Activated gamma-delta T cell treated with anti-CD3 and anti-CD28 coated beads, Interleukin-2, amount 50 U/mL, for 16 hours (primary cell): ENCODE measurements at places on chromosomes 2 and 18.
A peak's percentile ranks its signal among the peaks of the same experiment; 100 is the strongest.

DNA sequence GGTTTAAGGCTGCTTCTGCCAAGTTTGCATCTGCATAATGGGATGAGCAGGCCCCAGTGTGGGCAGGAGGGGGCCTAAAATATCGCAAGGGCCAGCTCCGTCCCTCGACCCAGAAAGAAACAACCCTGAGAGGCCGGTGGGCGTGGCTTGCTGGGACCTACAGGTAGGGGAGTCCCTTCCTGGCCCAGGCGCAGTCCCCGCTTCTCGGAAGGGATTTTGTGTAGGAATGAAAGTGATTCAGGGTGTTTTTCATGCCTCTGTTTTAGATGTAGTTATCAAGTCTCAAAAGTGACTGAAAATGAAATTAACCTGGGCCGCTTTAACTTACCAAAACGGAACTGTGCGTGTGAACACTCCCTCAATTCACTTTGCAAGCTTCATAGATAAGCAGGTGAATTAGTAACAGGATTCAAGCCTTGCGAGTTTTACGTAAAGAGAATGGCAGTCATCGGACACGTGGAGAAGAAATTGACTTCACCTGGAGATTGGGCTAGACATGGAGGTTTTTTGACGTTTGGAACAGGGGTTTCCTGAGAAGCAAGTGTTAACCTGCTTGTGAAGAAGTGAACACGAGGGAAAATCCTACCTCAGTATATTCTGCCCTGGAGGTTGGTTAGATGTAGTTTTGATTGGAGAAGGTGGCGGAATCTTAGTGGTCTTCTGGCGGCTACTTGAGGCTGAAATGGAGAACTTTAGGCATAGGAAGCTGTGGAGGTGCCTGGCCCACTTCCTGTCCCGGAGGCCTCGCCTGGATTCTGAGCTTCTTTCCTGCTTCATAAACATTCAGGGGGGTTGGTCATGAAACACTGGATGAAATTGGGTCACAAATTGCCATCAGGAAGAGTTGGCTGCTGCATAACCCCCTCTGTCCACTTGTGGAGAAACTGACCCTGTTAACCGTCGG, 1.7 kb downstream of the NCK2 start:
- peak; percentile 64 for DNase-seq

- no peak for DNase-seq
These were observed 55.5 kb downstream of the MAP4K4 start for GRCh38 chr2:101752716-101753616.

DNA sequence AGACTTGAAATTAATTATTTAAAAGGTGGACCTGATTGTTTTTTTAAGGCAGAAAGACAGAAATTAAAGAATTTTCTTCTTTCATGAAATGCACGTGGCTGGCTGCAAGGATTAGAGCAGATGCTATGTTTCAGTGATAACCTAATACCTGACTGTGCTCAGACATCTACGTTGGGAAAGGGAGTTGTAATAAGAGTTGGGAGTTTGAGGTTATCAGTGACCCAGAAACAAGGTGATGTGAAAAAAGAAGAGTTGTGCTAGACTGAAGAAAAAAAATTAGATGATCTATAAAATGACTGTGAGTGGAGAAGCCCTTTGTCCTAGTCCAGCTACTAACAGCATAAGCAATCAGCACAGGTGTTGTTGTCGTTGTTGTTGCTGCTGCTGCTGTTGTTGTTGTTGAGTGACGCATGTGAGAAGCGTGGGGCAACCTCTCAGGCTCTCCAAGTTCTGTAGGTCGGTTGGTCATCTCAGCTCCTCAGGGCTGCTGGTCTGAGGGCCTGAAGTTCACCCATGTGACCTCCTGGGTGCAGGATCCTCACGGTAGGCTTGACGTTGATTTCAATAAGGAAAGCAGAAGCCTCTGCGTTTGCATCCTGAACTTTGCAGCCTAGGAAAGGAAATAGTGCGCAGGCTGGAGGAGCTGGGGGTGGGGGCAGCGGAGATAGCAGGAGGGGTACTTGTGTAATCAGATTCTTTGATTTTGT, 7.6 kb downstream of the POU3F3 start:
- DNase-seq, result no peak

- DNase-seq, result no peak
These were observed 398.8 kb downstream of the GALR1 start for GRCh38 chr18:77648411-77648810.

- peak; percentile 17 for DNase-seq
These were observed 61.4 kb upstream of the KIF5C start for GRCh38 chr2:148813603-148814065.

- DNase-seq, result no peak
These were observed 32.2 kb downstream of the UBR3 start for GRCh38 chr2:169859423-169859822.

- no peak for DNase-seq
These were observed 10.0 kb upstream of the OTX1 start for GRCh38 chr2:63040586-63040985.

- peak; percentile 22 for DNase-seq
These were observed 130.2 kb upstream of the ID2 start for GRCh38 chr2:8551622-8552074.

- DNase-seq, result no peak
These were observed 239.9 kb downstream of the THSD7B start for GRCh38 chr2:137005210-137005609.

- DNase-seq, result no peak
These were observed 420.6 kb upstream of the UBE2E3 start for GRCh38 chr2:180559771-180560170.

- no peak for DNase-seq
These were observed 69.9 kb upstream of the ACSL3 start for GRCh38 chr2:222790932-222791331.

GRCh38 chr2:161625314-161625919, 1.2 kb downstream of the SLC4A10 start:
- DNase-seq, result no peak

DNA sequence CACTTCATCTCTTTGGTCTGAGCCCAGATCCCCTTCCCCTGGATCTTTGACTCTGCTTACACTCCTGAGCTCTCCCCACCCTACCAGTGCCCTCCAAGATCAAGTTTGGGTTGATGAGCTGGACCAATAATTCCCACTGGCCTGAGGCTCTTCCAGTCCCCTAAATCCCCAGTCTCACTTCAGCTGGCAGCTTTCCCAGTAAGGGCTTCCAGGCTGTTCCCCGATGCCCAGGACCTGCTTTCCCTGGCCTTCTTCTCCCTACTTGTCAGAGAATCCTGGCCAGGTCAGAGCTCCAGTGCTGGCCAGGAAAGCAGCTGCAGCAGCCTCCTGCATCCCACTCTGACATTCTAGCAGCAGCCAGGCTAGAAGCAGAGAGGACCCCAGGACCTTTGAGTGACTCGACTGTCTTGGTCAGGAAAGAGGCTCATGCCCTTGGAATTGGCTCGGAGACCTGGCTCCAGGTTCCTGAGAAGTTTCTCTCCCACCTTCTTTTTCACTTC, 3.5 kb downstream of the WNT6 start:
- no peak for DNase-seq

DNA sequence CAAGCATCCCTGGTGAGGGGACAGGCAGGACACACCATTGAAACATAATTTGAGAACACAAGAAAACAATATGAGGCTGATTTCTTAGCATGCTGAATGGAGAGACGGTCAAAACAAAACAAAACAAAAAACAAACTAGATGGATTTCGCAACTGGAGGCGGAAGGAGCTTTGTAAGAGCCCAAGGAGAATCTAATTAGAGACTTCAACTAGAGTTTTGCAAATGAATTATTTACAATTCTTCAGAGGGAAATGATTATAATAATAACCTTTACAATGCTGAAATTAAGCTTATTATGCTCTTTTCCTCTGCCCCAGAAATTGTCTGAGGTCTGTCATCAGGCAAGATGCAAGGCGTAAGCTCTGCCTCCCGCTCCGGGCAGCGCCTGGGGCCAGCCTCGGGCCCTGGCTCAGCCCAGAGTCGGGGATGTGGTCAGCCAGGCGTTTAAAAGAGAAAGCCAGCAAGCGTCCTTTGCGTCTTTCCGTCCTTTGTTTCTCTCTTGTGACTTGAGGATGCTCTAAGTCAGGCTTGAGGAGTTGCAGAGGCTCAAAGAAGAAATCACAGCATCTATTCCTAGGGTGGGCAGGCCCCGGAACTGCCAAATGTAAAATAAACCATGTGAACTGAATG, 139.6 kb downstream of the TWIST2 start:
- no peak for DNase-seq

DNA sequence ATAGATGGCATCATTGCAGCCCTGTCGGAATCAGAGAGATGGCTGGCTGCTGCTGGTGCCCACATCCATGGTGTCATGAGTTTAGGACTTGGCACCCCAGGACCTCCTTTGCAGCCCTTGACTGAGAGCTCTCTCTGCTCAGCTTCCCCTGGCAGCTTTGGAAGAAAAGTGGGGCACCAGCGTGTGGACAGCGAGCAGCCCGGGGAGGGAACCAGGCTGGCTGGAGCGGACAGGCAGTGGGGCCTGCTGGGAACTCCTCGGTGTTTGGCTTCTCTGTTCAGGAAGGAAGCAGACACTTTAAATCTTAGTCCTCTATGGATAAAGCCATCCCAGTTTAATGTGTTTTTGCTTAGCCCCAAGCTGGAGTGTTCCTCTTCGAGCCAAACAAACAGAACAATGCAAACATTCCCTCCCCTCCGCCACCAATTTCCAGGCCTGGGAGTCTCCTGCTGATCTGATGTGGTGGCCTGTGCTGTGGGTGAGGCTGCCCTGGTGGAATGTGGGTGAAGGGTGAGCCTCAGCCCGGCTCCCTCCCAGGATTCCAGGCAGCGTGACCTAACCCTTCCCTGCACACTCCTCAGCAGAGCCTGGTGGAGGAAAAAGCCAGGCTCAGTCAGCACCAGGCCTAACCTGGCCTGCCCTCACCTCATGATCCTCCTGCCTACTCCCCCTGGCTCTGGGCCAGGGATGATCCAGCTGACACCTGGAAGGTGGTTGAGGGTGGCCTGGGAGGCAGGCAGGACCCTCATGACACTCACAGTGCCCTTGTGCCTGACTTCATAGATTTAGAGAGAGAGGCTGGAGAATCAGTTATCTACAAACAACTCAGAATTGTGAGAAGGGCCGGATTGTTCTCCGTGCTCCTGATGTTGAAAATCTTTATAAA, 21.6 kb upstream of the ITGB6 start:
- no peak for DNase-seq

GRCh38 chr2:227415538-227416424, 28.0 kb upstream of the SCYGR1 start:
- no peak for DNase-seq

GRCh38 chr2:180015951-180016709, 9.0 kb upstream of the CWC22 start:
- no peak for DNase-seq

- no peak for DNase-seq
These were observed 2.7 kb downstream of the PPP1R1C start for GRCh38 chr2:181988154-181988924.

DNA sequence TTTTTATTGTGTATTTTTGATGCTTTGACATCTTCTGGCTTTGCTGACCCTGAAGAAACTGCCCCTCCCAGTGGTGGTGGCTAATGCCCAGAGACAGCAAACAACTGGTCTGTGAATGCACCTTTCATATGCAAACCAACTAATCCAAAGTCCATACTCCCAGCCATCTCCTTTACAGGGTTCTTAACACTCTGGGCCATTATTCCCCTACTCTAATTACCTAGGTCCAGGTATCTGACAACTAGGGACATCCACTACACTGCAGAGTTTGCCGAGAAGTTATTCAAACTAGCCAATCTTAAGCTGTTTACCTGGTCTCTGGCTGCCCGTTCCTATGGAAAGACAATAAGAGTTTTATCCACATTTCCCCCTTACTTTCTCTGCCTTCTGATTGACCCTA, 73.6 kb downstream of the FSHR start:
- DNase-seq, result no peak

DNA sequence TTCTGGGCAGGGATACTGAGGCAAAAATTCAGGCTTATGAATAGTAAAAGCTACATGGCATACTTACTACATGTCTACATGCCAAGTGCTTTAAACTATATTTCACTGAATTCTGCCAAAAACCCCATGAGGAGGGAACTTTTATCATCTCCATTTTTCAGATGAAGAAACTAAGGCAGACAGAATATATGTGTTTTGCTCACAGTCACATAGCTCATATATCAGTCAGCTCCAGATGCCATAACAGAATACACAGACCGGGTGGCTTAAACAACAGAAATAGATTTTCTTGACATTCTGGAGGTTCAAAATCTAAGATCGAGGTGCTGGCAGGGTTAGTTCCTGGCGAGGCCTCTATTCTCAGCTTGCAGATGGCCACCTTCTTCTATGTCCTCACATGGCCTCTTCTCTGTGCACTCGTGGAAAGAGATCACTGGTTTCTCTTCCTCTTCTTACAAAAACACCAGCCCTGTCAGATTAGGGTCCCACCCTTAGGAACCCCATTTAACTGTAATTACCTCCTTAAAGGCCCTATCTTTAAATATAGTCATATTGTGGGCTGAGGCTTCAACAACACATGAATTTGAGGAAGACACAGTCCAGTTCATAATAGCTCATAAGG, 27.1 kb upstream of the CREB1 start:
- DNase-seq, result no peak

DNA sequence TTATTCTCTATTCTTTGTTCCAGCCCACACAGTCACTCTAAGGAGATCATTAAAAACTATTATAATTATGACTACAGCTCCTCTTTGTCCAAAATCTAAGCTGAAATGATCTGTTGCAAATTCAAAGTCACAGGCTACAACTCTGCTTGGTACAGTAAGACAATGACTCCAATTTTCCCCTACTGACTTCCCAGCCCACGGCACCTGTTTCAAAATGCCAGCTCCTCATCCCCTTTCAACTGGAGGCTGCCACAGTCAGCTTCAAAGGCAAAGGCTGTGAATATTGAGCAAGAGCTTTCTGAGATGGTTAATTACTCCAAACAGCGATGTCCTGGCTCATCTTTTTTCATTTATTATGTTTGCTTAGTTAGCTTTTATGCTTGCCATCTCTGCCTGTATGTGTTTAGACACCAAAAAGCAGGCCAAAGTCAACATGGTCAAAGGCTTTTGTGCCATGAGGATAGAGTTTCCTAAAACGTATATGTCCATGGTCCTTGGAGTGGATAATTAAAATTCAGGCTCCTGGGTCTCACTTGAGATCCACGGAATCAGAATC, 141.1 kb downstream of the DOCK10 start:
- DNase-seq, result no peak

DNA sequence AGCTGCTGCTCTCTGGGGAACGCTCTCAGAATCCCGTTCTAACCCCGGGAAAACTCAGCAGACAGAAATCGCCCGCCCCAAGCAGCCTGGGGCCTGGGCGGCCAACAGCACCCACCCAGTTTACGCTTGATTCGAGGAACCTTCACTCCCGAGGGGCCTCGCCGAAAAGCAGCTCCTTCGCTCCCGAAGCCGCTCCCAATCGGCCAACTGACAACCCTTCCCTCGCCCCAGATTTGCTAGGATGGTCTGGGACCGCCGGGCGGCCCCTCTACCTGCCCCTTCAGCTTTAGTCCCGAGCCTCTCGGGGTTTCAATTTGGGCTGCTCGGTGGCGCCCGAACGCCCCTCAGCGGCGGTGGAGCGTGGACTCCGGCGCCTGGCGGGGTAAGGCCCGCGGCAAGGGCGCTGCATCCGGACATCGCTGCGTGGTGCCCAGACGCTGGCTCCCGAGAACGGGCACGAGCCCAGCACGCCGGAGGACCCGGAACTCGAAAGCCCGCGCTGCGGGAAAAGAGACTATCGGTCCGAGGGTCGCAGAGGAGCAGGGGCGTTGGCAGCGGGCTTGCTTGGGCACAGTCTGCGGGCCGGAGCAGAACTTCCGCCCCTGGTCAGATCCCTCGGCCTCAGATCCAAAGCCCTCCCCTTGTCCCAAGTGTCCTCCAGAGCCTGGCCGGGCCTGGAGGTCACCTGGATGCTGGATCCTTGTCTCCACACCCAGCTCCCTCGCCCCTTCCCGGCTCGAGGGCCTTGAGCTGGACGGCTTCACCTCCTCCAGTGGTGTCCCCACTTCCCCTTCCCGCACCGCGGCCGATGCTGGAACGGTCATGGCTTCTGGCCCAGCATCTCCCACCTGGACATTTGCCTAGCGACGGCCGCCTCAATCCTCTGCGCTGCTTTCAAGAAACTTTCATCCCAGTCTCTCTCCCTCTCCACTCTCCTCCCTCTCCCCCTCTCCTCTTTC, 3.0 kb upstream of the OTX1 start:
- no peak for DNase-seq
